ENCODE measurements at places on chromosomes 13 and 19. TPM values are rescaled to one million over a fixed set of nuclear protein-coding genes. Genes with fewer than 3 reads are reported as not detected.

The URAD gene
- not detected for total RNA-seq

GRCh38 chr19:11881151-11881800 lies 6.3 kb upstream of the ZNF69 start:
- peak; percentile 38 for DNase-seq

- DNase-seq, result no peak
These were observed 15.6 kb upstream of the NBEA start for GRCh38 chr13:34926508-34926907.

The C19orf81 gene
- total RNA-seq, result not detected

- no peak for DNase-seq
These were observed 16.5 kb downstream of the IQCN start for GRCh38 chr19:18257503-18258470.

The BEST2 gene
- total RNA-seq, result not detected

GRCh38 chr13:30303269-30303668 lies 4.1 kb downstream of the KATNAL1 start:
- DNase-seq, result no peak

- no peak for DNase-seq
These were observed 23.2 kb downstream of the UBXN6 start for GRCh38 chr19:4434391-4434790.

- DNase-seq, result no peak
These were observed 58.7 kb upstream of the KLF5 start for GRCh38 chr13:73000027-73000674.

DNA sequence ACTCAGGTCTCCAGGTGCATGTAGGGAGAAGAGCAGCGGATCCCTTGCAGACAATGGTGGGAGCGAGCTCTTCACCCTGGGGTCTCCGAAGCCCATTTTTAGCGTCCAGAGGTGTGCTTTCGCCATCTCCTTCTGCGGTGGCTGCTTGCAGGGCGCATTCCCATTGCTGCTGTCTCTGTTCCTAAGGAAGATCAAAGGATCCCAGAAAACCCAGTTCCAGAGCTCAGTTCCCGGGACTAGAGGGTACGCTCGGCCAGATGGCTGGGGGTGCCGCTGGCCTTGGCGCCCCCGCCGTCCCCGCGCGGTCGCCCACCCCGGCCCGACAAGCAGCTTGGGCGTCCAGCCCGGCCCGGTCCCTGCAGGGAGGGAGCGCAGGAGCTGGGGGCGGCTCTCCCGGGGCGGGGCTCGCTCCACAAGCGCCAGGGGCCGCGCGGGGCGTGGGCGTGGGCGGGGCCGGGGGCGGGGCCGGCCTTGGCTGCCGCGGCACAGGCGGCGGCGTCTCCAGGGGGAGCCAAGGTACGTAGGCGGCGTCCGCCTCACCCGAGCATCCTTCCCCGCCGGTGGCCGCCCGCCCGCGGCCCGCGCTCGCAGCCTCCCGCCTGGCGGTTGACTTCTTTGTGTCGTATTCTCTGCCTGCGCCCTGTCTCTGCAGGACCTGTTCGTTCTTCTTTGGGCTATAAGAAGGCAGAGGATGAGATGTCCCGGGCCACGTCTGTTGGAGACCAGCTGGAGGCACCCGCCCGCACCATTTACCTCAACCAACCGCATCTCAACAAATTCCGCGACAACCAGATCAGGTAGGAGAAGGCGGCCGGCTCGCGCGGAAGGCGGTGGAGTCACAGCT lies 96.8 kb downstream of the ATP8A2 start:
- no peak for DNase-seq

GRCh38 chr19:16062789-16063188 lies 13.5 kb upstream of the TPM4 start:
- peak; percentile 66 for DNase-seq

DNA sequence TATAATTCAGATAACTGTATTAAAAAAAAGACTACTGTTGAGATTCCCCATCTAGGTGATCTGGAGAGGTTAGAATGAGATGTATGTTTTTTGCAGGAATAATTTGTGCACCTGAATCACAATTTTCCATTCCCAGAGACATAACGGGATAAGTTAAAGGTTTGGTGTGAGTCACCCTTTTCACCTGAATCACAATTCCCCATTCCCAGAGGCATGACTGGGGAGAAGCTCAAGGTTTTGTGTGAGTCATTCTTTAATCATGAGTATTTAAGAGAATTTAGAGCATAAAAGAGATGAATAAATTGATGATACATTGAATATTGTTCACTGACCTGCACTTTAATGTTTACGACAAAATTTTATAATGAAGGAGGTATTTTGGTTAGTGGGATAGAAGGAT lies 9.0 kb downstream of the OR7A5 start:
- DNase-seq, result no peak

- DNase-seq, result no peak
These were observed 300.5 kb downstream of the SPRY2 start for GRCh38 chr13:80040196-80040980.

DNA sequence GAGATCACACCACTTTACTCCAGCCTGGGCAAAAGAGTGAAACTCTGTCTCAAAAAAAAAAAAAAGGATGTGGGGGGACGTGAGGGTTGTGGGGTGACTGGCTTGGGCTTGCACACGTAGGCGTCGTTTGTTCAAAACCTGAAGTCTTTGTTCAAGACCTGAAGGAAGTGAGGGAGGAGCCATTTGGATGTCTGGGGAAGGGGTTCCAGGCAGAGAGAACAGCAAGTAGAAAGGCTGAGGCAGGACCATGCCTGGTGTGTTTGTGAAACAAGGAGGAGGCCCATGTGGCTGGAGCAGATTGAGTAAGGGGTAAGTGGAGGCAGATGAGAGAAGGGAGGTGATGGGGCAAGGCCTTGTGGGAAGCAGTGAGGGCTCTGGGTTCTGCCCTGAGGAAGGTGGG lies 27.8 kb downstream of the PIN1 start:
- DNase-seq, result no peak

DNA sequence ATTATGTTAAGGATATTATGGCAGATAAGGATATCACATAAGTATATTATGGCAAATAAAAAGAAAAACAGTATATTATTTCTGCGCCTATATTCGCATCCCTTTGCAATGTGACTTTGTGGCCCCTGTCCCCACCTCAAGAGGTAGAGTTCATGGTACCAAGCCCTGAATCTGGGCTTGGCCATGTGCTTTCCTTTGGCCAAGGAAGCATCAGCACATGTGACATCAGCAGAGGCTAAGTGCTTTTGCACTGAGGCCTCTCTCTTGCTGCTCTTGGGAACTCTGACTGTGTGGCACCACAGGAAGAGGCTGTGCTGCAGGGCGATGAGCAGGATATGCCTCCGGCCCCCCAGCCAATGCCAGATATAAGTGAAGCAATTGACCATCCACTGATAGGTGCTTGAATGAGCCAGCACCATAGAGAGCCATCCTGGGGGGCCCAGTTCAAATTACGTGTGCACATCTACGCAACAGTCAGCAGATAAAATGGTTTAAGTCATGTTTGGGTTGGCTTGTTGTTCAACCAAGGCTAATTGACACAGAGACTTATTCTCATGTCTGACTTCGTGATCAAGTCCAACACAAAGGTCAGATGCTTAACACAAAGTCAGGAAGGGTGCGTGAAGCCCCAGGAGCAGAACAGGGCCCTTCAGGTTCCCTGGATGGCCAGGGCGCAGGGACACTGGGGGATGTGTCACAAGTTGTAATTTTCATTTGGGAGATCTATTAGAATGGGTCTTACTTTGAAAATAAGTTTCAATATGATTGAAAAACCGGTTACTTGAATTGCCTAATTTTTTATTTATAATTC lies 173.3 kb downstream of the COL4A1 start:
- DNase-seq, result no peak

DNA sequence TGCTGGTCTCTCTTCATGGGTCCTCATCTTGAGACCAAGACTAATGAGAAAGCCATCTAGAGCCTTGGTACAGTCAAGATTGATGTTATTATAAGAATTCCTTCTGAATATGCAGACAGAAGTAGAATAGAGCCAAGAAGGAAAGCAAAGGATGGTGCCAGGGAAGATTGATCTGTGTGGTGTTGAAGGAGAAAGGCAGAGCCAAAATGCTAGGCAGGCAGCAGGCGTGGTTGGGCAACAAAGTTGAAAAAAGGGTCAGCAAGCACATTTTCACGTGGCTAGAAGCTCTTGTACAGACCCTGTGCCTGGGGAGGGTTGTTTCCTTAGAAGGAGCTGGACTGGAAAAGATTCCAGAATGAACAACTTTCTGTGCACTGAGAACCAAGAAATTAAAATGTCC lies 319.7 kb upstream of the ARGLU1 start:
- DNase-seq, result no peak

DNA sequence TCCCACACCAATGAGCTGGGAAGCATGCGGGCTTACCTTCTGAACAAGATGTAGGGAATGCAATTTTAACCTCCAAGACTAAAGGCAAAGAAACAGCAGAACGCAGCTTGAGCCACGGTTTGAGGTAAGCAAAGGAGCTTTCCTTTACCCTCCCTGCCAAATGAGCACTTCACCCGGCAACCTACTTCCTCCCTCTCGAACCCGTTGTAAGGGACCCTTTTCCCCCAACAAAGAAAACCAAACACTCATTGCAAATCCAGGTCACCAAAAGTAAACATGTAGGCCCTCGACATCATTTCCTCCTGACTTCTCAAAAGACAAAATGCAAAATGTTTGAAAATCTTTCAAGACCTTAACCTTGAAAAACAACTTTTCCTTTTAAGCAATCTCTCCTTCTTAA lies 65.3 kb downstream of the ABCC4 start:
- no peak for DNase-seq

The ZNF431 gene
- 12.5 TPM for total RNA-seq

The SHISA7 gene
- total RNA-seq, result not detected

The DENND1C gene
- total RNA-seq, result 2.8 TPM

The ZNF208 gene
- total RNA-seq, result 14.7 TPM

The KIR2DL4 gene
- not detected for total RNA-seq

- DNase-seq, result no peak
These were observed 5.0 kb downstream of the ZNF792 start for GRCh38 chr19:34959021-34959420.

The POSTN gene
- 27.0 TPM for total RNA-seq

The YIPF2 gene
- 33.3 TPM for total RNA-seq

- DNase-seq, result no peak
These were observed 2.7 kb downstream of the TBC1D4 start for GRCh38 chr13:75479102-75479740.

- DNase-seq, result no peak
These were observed 11.4 kb downstream of the SLC7A9 start for GRCh38 chr19:32858155-32858554.

DNA sequence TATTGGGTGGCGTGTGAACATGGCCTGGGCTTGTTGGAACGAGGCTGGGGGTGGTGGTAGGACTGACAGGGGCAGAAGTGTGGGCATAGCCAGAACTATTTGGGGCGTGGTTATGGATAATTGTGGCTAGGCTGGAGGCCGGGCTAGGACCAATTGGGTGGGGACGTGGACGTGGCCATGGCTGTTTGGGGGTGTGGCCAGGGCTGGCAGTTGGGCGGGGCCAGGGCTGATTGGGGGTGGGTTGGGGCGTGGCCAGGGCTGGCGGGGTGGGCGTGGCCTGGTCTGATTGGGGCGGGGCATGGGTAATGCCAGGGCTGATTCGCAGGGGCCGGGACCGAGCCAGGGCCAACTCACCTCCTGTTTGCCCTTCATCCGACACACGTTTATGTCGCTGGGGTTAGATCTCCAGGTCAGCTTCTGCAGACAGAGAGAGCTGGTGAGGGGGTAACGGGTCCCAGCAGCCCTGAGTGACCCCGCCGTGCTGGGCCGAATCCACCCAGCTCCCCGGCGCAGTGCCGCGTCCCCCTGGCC lies 2.8 kb downstream of the SEMA6B start:
- no peak for DNase-seq
